ENCODE measurements at places on chromosomes 4 and X. TPM values are rescaled to one million over a fixed set of nuclear protein-coding genes. Genes with fewer than 3 reads are reported as not detected.

- DNase-seq = no peak
These were observed 25.5 kb upstream of the TEC start for GRCh38 chr4:48295116-48295515.

GABRQ gene
- total RNA-seq = 8.6 TPM

RPS6KA3 gene
- 14.6 TPM for total RNA-seq

GRCh38 chr4:47711646-47712045, 126.2 kb downstream of the CORIN start:
- DNase-seq = no peak

GRCh38 chrX:108699368-108699767, 37.0 kb downstream of the IRS4 start:
- DNase-seq = no peak

- no peak for DNase-seq
These were observed 82.1 kb downstream of the CLDN34 start for GRCh38 chrX:10049236-10049635.

GRCh38 chr4:147833254-147833653, 101.4 kb downstream of the ARHGAP10 start:
- DNase-seq = no peak

- DNase-seq = no peak
These were observed 101.4 kb downstream of the FNIP2 start for GRCh38 chr4:158870282-158870625.

TLR1 gene
- total RNA-seq = 0.34 TPM

- no peak for DNase-seq
These were observed 92.2 kb downstream of the PALLD start for GRCh38 chr4:168588916-168589531.

DNA sequence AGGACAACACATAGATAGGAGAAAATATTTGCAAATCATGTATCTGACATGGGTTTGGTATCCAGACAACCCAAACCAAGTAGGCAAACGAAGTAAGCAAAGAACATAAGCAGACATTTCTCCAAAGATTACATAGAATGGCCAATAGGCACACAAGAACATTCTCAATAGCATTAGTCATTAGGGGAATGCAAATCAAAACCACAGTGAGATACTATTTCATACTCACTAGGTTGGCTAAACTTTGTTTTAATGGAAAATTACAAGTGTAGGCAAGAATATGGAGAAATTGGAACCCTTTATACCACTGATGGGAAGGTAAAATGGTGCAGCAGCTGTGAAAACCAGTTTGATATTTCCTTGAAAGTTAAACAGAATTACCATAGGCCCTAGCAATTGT, 74.7 kb downstream of the CHRNA9 start:
- DNase-seq = no peak

GRCh38 chrX:2610246-2611170, 80.6 kb upstream of the CD99 start:
- DNase-seq = no peak

DNA sequence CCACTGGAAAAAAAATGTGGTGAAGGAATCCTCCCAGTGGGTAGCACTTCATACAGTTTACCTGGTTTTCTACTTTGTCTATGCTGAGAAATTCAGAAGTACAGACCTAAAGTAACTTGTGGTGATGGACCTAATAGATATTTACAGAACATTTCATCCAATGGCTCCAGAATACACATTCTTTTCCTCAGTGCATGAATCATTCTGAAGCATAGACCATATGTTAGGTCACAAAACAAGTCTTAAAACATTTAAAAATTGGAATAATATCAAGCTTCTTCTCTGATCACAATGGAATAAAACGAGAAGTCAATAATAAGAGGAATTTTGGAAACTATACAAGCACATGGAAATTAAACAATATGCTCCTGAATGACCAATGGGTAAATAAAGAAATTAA, 450.1 kb upstream of the INTU start:
- no peak for DNase-seq

DNA sequence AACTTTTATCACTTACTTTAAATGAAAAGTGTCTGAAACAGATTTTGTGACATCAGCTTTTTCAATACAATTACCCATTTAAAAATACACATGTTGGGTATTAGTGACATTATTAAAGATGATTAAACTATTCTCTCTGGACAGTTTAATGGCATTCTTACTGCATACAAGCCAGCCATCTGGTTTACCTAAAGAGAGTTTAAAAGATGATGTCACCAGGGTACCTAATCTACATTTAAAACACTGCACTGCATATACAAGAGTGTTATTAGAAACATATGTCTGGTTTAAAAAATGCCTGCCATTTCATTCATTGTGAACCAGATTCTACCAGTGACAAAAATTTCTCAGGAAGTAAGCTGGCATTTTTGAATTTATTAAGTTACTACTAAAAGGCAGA, 919.1 kb downstream of the ADGRL3 start:
- no peak for DNase-seq

SHROOM4 gene
- 3.5 TPM for total RNA-seq

DNA sequence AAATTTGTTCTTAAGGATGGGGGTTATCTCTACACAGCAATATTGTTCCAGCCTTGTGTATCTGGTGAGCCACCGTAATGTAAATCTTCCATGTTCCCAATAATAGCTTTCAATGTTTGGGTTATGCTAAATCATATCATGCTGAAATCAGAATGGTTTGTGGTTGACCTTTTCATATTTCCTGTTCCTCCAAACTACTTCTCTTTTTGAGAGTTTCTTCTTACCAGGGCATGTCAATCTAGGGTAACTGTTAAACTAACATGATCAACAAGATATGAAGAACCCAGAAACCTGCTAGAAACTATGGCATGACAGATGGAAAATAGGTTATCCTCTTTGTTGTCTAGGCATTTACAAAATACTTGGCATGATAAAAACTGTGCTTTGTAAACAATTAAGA, 22.0 kb downstream of the TNMD start:
- no peak for DNase-seq

NEUROG2 gene
- 0.09 TPM for total RNA-seq

Data from WTC11 (cell line).